Thoracic aorta (tissue), 2 donors: ENCODE measurements at places on chromosomes 11 and 22.

GRCh38 chr11:38646382-38646781 is 2048.3 kb upstream of the RAG2 start:
- no peak overlapping the region for H3K4me3 ChIP-seq
- H3K27ac ChIP-seq = no peak overlapping the region
- no peaks in the 10 kb centered on the region for H3K36me3 ChIP-seq
- no peak for DNase-seq
- no peaks in the 10 kb centered on the region for H3K27me3 ChIP-seq

GRCh38 chr11:8273287-8273686 is 9.6 kb upstream of the LMO1 start:
- no peak overlapping the region for H3K4me3 ChIP-seq
- DNase-seq = no peak
- H3K36me3 ChIP-seq = no peaks in the 10 kb centered on the region

DNA sequence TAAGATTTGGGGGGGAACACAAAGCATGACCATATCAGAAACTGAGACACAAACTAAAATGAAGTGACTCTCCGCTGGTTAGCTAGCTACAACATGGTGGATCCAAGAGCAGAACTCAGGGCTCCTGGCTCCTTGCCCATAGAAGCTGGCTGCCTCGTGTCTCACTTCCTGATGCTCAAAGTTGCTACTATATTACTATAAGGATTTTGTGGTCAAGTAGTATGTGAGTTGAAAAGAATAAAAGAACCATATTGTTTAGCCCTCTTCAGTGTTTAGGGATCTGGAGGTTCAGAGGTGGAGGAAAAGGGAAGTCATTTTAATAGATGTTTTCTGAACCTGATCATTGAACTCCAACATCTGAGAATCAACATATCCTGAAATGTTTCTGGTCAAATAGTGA is 16.9 kb upstream of the SIK2 start:
- H3K27ac ChIP-seq = no peak overlapping the region
- H3K36me3 ChIP-seq = no peaks in the 10 kb centered on the region
- no peaks in the 10 kb centered on the region for H3K27me3 ChIP-seq
- H3K4me3 ChIP-seq = no peak overlapping the region
- no peaks in the 10 kb centered on the region for H3K4me1 ChIP-seq

DNA sequence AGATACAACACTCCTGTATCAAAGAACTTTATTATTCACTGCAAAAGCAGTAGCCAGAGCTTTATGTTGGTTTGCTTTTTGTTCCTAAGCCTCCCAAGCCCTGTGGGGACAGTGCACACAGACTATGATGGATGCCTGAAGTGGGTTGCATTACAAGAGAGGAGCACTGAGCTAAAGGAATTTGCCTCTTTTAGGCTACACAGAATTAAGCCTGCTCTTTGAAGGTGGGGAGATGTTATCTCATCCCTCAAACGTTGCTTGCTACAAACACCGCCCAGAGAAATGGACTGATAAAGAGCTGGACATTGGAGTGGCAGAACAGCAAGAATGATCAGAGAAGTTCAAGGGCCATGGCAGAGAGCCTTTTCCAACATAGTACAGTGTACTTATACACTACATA is 2.5 kb upstream of the POGLUT3 start:
- no peak overlapping the region for H3K4me3 ChIP-seq
- no peaks in the 10 kb centered on the region for H3K27me3 ChIP-seq
- no peaks in the 10 kb centered on the region for H3K36me3 ChIP-seq
- H3K27ac ChIP-seq = peak overlapping the region; percentile 27
- peaks cover 15% of the 10 kb centered on the region for H3K4me1 ChIP-seq
- no peak for DNase-seq

- H3K36me3 ChIP-seq = no peaks in the 10 kb centered on the region
- no peak for DNase-seq
- no peak overlapping the region for H3K27ac ChIP-seq
Measured at GRCh38 chr11:27310182-27310581, 52.8 kb downstream of the CCDC34 start.

- H3K4me1 ChIP-seq = peaks cover 32% of the 10 kb centered on the region
- no peak overlapping the region for H3K4me3 ChIP-seq
- no peaks in the 10 kb centered on the region for H3K27me3 ChIP-seq
- H3K27ac ChIP-seq = no peak overlapping the region
- peaks cover 7% of the 10 kb centered on the region for H3K36me3 ChIP-seq
- DNase-seq = no peak
Measured at GRCh38 chr22:24327832-24328231, 57.2 kb downstream of the SPECC1L start.

GRCh38 chr22:19090183-19090582 is 32.0 kb downstream of the DGCR2 start:
- H3K27ac ChIP-seq = no peak overlapping the region
- H3K4me1 ChIP-seq = peaks cover 8% of the 10 kb centered on the region
- H3K4me3 ChIP-seq = no peak overlapping the region
- H3K27me3 ChIP-seq = no peaks in the 10 kb centered on the region
- no peak for DNase-seq

- H3K36me3 ChIP-seq = no peaks in the 10 kb centered on the region
- H3K4me1 ChIP-seq = no peaks in the 10 kb centered on the region
- DNase-seq = no peak
- no peak overlapping the region for H3K27ac ChIP-seq
- H3K4me3 ChIP-seq = no peak overlapping the region
Measured at GRCh38 chr22:26610996-26611395, 6.8 kb downstream of the CRYBB1 start.

DNA sequence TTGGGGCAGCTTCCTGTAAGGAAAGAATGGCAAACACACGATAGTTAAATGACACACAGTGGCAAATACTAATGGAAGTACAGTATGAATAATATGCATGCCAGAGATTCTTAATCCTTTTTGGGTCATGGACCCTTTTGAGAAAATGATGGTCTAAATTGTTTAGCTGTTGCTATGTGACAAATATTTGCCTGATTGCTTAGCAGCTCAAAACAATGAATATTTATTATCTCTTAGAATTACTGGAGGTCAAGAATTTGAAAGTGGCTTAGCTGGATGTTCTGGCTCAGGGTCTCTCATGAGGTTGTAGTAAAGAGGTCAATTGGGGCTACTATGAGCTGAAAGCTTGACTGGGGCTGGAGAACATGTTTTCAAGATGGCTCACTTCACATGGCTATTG is 69.7 kb downstream of the FANCF start:
- H3K27me3 ChIP-seq = no peaks in the 10 kb centered on the region
- no peaks in the 10 kb centered on the region for H3K36me3 ChIP-seq
- no peaks in the 10 kb centered on the region for H3K4me1 ChIP-seq
- no peak overlapping the region for H3K4me3 ChIP-seq

- H3K36me3 ChIP-seq = no peaks in the 10 kb centered on the region
- DNase-seq = no peak
- H3K27ac ChIP-seq = no peak overlapping the region
- H3K4me1 ChIP-seq = no peaks in the 10 kb centered on the region
- no peaks in the 10 kb centered on the region for H3K27me3 ChIP-seq
Measured at GRCh38 chr11:2549491-2549875, 104.7 kb downstream of the KCNQ1 start.

GRCh38 chr11:68974421-68975194 is 6.2 kb downstream of the MRGPRD start:
- DNase-seq = no peak
- no peak overlapping the region for H3K4me3 ChIP-seq
- peaks cover 5% of the 10 kb centered on the region for H3K27me3 ChIP-seq
- H3K27ac ChIP-seq = no peak overlapping the region

- DNase-seq = no peak
- no peak overlapping the region for H3K4me3 ChIP-seq
- no peak overlapping the region for H3K27ac ChIP-seq
- no peaks in the 10 kb centered on the region for H3K27me3 ChIP-seq
- no peaks in the 10 kb centered on the region for H3K4me1 ChIP-seq
Measured at GRCh38 chr11:43664295-43664694, 16.2 kb upstream of the HSD17B12 start.

- peaks cover 30% of the 10 kb centered on the region for H3K4me1 ChIP-seq
- no peaks in the 10 kb centered on the region for H3K27me3 ChIP-seq
- H3K27ac ChIP-seq = no peak overlapping the region
- no peaks in the 10 kb centered on the region for H3K36me3 ChIP-seq
Measured at GRCh38 chr11:34181251-34181650, 75.8 kb downstream of the NAT10 start.

- H3K36me3 ChIP-seq = no peaks in the 10 kb centered on the region
- no peak overlapping the region for H3K4me3 ChIP-seq
- no peaks in the 10 kb centered on the region for H3K27me3 ChIP-seq
- H3K27ac ChIP-seq = peak overlapping the region; percentile 7
Measured at GRCh38 chr22:46604306-46604690, 15.9 kb upstream of the GRAMD4 start.

- no peaks in the 10 kb centered on the region for H3K27me3 ChIP-seq
- no peak for DNase-seq
- no peaks in the 10 kb centered on the region for H3K4me1 ChIP-seq
- H3K4me3 ChIP-seq = no peak overlapping the region
- H3K27ac ChIP-seq = no peak overlapping the region
Measured at GRCh38 chr11:127616158-127616557, 615.6 kb upstream of the KIRREL3 start.

DNA sequence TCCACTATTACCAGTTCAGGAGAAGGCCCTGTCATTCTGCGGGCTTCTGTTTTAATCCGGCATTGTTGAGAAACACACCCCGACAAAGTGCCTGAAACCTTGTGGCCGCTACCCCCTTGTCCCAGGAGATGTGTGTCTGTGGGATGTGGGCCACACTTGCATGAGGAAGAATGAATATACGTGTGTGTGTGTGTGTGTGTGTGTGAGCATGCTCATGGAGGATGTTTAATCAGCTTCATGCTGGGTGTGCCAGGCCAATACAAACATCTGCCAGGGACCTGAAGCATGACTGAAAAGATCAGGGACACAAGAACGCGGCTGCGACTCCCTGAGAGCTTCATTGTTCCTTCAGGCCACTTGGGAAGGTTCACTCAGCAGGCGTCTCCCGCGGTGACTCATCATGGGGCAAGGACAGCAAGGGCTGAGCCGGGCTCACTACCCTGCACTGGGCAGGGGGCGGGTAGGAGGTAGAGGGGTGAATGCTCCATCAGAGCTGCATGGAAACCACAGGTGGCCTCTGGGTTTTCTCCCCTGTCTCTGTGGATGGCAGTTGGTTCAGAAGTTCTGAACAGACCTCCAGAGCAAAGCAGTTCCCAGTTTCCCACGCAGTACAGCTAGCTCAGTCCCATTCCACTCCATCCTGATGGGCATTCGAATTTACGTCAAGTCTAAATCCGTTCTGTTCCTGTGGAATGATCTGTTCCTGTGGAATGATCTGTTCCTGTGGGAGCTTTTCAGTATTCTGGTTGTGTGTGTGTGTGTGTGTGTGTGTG is 7.0 kb upstream of the MALAT1 start:
- DNase-seq = peak; percentile 84
- no peaks in the 10 kb centered on the region for H3K36me3 ChIP-seq
- H3K4me3 ChIP-seq = peak overlapping the region; percentile 50
- peaks cover 96% of the 10 kb centered on the region for H3K4me1 ChIP-seq
- H3K27me3 ChIP-seq = no peaks in the 10 kb centered on the region
- peak overlapping the region; percentile 100 for H3K27ac ChIP-seq
